ENCODE measurements at places on chromosomes 3 and 15.
A peak's percentile ranks its signal among the peaks of the same experiment; 100 is the strongest.

- DNase-seq, result no peak
These were observed 1639.5 kb downstream of the SI start for GRCh38 chr3:163438760-163439159.

GRCh38 chr3:45414823-45415222, 26.4 kb downstream of the LARS2 start:
- no peak for DNase-seq

GRCh38 chr15:45474799-45475198, 47.8 kb downstream of the SLC30A4 start:
- DNase-seq, result no peak

- DNase-seq, result no peak
These were observed 72.8 kb upstream of the ANKRD34C start for GRCh38 chr15:79209690-79210089.

DNA sequence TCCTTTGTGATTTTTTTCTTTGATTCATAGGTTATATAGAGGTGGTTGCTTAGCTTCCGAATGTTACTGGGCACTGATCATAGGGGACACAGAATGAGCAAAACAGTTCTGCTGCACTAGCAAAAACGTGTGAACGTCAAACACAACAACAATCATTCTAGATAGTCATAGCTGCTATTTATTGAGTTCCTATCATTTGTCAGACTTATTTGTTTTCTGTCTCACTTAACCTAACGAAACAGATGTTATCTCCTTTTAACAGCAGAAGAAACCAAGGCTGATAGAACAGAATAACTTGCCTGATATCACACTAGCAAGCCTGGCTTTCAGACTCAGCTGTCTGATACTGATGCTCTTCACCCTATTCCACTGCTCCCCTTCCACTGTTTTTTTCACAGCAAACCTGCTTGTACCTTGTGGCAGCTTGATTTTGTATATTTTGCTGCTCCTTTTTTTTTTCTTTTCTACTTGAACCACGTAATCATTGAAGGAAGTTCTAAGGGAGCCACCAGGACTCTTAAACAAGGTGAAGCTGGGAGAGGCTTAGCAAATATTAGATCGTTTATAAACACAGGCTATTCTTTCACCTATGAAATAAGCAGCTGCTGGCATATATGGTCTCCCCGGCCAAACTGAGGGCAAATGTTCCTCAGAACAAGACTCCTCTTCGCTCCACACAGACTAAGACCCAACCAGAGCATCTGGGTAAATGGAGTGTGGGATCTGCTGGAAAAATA, 78.8 kb downstream of the MCF2L2 start:
- DNase-seq, result no peak

GRCh38 chr3:99393961-99394360, 244.4 kb upstream of the COL8A1 start:
- DNase-seq, result no peak

DNA sequence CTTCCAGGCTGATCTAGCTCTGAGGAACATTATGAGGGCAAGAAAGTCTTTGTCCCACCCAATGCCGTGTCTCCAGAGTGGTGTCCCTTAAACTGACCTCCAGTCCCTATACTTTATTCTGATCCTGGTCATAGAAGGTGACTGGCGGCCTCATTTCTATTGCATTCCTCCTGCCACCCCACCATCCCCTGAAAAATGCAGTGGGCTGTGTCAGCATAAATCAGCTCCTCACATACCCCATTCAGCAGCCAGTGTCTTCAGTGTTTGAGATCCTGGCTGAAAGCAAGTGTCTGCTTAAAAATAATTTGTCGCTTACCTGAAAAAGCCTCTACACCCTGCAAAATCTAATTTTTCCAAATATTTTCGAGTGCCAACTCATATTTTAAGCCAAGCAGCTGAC, 346.1 kb downstream of the FEZF2 start:
- no peak for DNase-seq

- DNase-seq, result peak; percentile 66
These were observed 55.3 kb upstream of the CA12 start for GRCh38 chr15:63436872-63437375.

DNA sequence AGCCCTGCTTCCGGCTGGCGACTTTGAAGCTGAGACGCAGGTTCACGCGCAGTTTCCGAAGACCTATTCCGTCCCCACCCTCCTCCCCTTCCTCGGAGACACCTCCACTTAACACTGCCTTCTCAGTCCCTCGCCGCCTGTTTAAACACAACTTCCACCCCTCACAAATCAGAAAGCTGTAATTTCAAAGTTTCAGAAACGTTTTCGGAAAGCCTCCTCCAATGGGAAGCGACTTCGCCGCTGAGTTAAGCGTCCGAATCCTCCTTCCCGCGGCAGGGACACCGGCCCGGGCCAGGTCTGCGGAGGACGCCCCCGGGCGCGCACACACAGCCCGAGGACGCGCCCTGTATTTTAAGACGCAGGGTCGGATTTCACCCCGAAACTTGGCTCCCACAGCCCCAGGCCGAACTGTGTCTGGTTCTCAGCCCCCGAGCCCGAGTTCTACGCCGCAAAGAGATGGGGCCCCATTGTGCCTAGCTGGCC, 559 bp upstream of the LRRN1 start:
- no peak for DNase-seq

DNA sequence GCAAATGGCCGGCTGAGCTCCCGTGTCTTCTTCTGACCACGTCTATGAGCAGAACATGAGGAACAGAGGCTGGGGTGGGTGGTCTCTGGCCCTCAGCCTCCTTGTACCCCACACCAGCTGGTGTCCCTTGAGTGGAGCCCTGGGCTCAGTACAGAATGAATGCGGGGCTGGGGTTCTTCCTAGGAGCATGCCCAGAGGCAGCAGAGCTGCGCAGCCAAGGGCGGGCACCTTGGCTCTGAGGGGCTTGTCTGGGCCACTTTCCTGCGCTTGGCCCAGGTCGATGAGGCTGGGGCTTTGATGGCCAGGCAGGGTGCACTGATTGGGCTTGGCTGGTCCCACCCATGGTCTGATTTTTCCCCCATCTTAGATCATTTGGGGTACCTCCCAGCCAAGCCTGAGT, 6.4 kb downstream of the SCN5A start:
- no peak for DNase-seq

GRCh38 chr3:37855363-37855970, 6.2 kb upstream of the CTDSPL start:
- DNase-seq, result peak; percentile 58

DNA sequence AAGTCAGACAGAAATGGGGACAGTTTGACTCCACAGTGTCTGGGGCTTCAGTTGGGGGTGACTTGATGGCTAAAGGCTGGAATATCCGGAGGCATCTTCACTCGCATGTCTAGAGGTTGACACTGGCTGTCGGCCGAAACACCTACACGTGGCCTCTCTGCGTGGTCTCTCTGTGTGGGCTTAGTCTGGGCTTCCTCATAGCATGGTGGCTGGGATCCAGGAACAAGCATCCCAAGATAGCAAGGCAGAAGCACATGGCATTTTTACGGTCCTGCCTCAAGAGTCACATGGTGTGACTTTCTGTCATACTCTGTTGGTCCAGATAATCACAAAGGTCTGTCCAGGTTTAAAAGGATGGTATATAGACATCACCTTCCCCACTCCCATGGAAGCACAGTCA, 34.5 kb downstream of the MAGI1 start:
- no peak for DNase-seq

DNA sequence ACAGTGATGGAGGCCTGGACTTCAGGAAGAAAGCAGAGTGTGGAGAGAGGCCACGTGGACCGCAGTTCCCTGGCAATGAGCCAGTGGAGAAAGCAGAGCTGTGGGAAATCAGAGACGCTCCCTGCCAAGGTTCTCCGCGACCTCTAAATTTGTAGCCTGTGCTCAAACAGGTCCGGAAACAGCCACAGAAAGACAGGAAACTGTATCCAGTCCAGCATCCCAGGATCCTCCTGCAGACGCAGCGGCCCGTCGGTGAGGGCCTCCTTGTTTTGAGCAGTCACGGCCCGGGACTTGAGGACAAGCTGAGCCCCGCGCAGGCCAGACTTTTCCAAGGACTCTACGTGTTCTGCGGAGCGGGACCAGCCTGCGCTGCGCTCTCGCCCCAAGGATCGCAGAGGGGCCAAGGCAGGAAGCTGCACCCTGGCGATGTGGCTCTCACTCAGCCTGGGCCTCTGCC, 22.3 kb downstream of the RPSA start:
- DNase-seq, result no peak

GRCh38 chr3:78660957-78661356, 1106.8 kb downstream of the ROBO1 start:
- DNase-seq, result no peak

Measured in activated CD4-positive, alpha-beta T cell treated with anti-CD3 and anti-CD28 coated beads, Interleukin-2, amount 50 U/mL, for 24 hours (primary cell).